ENCODE measurements at places on chromosomes 5 and 9. TPM values are rescaled to one million over a fixed set of nuclear protein-coding genes. Genes with fewer than 3 reads are reported as not detected.

Gene SLC34A1
- total RNA-seq, result not detected

Gene TLR4
- 9.7 TPM for total RNA-seq

Gene ZNF462
- 54.4 TPM for total RNA-seq

Gene ANXA2R
- 4.5 TPM for total RNA-seq

Gene ERCC8
- 12.5 TPM for total RNA-seq

Gene PCDHGC3
- 27.6 TPM for total RNA-seq

Gene PAM
- total RNA-seq, result 171 TPM

Gene SLC6A18
- total RNA-seq, result not detected

GRCh38 chr5:170363671-170364070, 25.5 kb downstream of the KCNMB1 start:
- DNase-seq, result no peak

- no peak for DNase-seq
These were observed 50.3 kb downstream of the RXRA start for GRCh38 chr9:134376386-134377142.

DNA sequence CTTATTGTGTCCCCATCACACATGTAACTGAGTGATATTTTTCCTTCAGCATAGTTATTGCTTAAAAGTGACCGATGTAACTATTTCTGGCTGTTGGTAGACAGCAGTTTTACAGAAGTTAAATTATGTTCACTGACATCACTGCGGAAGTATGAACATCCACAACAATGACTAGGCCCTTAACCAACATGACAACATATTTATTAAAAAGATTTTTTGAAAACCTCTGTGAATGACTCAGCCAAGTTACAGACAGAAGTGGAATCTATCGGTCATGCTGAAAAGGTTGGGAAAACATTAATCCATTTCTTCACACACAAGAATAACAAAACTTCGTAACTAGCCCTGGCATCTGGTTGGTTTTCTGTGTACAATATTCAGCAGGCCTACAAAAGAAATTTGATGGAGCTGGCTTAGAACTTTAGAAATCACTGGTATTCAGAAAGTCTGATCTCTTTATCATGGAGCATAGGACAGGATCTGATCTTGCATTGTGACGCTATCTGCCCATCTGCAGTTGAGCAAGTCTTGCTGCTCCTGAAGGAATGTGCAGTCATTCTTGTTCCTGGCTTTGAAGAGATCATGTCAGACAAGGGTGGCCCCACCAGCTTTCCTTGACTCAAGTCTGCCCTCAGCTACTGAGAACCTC, 6.5 kb downstream of the GLIS3 start:
- no peak for DNase-seq

- peak; percentile 53 for DNase-seq
These were observed 74.0 kb downstream of the MACROH2A1 start for GRCh38 chr5:135324897-135325650.

GRCh38 chr9:16434526-16434925, 435.9 kb downstream of the BNC2 start:
- no peak for DNase-seq

DNA sequence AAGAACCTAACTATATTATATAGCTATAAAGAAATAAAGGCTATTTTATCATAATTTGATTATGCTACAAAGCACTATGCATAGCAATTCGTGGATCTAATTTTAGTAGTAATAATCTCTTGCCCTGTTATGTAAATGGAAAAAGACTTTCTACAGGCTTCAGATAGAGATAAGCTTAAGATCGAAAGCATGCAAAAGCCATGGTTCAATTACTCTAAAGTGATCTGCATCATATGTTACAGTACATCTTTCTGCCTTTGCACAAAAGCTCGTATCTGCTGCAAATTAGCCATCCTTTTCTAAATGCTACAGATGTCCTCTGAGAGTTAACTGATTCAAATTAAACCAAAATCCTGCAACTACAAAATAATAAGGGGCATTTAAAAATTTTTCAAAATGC, 234.8 kb upstream of the TMEM161B start:
- no peak for DNase-seq

GRCh38 chr5:113336975-113337374, 97.8 kb downstream of the TSSK1B start:
- DNase-seq, result peak; percentile 26

- DNase-seq, result no peak
These were observed 17.1 kb downstream of the TMEM8B start for GRCh38 chr9:35845824-35846771.

- DNase-seq, result no peak
These were observed 298.6 kb upstream of the MEF2C start for GRCh38 chr5:89181546-89181945.

DNA sequence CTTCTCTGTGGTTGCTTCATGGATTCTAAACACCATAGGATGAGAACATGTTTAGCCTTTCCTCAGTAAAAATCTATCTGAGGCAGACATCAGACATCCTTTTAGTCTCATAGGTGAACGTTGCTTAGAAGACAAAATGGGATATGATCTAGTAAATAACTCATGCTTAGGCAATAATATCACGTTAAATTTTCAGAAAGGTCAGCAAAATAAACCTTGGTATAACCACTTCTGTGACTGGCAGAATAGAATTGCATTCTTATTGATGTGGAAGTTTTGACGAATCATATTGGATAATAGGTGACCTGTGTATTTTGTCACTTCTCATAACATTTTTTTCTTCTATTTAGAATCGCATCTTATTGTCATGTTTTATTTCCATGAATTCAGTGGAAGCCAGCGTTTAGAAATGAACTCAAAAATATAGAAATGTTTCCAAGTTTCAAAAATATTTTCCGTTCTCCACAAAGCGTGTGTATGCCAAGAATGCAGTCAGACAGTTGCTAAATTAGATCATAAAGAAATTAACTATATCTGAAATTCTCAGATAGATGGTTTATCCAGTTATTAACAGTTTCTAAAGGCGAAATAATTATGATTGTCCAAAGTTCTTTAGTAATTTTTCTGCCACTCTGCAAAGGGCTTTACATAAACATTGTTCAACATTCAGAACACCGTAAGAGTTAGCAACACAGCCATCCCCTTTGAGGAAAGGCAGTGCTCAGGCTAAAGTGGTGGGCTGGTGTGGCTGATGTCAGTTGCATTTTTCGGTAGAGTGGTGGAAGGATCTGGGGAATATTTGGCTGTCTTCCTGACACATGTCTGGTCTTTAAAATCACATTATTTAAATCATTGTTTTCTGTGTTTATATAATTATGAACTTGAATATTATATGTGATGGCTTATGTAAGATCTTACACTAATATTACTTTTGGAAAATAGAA, 827.2 kb downstream of the MTRR start:
- no peak for DNase-seq

All from prostate gland (tissue), 2 donors.